Fibroblast of skin of abdomen (primary cell): ENCODE measurements at places on chromosomes 11 and 22.

DNA sequence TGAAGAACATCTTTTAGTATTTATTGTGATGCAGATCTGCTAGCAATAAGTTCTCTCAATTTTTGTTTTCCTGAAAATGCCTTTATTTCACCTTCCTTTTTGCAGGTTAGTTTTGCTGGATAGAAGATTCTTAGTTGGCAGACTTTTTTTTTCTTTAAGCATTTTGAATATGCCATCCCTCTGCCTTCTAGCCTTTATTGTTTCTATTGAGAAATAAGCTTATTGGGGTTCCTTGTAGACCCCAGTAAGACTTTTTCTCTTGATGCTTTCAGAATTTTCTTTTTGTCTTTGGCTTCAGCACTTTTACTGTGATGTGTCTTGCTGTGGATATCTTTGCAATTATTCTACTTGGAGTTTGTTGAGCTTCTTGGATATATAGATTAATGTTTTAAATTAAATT, 160.6 kb downstream of the PGR start:
- DNase-seq, result no peak

GRCh38 chr11:4203603-4204360, 109.2 kb downstream of the RRM1 start:
- DNase-seq, result no peak

- no peak for DNase-seq
These were observed 9.2 kb downstream of the RRP8 start for GRCh38 chr11:6594142-6594768.

DNA sequence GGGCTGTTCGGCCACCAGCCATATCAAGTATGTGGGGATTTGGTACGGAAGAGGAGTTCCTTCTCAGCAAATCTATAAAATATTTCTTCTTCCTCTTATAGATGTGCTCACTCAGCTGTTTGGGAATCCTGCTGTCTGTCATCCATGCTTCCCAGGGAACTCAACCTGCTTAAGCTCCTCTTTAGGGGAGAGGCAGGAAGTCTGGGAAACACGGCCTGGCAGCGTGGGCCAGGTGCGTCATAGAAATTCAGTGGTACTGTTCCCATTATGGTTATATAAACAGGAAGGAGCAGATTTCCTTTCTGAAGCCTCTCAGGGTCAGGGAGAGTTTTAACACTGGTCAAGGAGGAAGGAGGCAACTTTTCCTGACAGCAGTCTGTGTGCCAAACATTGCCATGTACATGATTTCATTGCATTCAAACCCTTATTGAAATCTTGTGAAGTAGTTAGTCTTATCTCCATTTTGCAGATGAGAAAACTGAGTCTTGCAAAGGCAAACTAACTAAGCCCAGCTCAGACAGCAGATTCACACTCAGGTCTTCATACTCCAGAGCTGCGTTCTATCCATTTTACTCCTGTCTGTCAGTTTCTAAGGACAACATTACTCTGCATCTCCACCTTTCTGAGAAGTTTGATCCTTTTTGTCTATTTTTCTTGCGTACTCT, 35.4 kb upstream of the AMOTL1 start:
- peak; percentile 24 for DNase-seq

- no peak for DNase-seq
These were observed 274.0 kb downstream of the SOX6 start for GRCh38 chr11:16082095-16083055.

DNA sequence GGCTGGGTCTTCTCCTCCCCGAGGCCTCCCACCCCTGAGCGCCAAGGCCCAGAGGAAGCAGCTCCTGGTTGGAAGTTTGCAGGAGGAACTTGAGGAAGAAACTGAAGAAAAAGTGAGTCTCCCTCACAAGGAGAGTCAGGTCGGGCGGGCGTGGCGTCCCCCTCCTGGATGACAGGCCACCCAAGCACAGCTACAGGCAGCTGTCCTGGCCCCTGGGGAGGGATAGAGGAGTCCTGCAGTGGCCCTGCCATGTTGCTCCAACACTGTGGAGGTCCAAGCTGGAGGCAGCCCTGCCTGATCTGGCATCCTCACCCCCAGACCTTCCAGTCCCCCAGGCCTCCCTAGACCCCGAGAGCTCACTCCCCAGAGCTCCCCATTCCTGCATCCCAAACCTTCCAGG, 1150.1 kb downstream of the BRD1 start:
- no peak for DNase-seq

- no peak for DNase-seq
These were observed 174.7 kb downstream of the IGLL1 start for GRCh38 chr22:23405366-23405851.
